ENCODE measurements at places on chromosomes 2 and 18.

GRCh38 chr2:229243890-229244560, 27.1 kb downstream of the PID1 start:
- DNase-seq = no peak

- DNase-seq = peak; percentile 32
Measured at GRCh38 chr2:80499095-80499494, 194.5 kb upstream of the LRRTM1 start.

DNA sequence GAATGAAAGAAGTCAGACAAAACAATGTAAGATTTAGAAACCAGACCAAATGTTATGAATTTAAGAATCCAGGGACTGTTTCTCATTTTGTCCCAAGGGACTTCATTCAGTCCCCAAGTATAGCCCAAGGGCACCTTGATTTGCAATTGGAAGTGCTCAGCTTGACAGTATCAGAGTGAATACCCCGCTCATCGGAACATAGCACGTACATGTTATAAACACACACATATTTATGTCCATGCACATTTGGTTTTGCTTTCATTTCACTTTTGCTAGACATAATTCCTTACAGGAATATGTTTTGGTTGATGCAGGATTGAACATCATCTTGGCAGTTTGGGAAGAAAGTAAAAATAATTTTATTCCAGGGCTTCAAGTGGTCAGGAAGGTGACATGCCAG, 100.2 kb downstream of the PID1 start:
- no peak for DNase-seq

- peak; percentile 29 for DNase-seq
Measured at GRCh38 chr2:23824777-23825212, 102.1 kb downstream of the ATAD2B start.

DNA sequence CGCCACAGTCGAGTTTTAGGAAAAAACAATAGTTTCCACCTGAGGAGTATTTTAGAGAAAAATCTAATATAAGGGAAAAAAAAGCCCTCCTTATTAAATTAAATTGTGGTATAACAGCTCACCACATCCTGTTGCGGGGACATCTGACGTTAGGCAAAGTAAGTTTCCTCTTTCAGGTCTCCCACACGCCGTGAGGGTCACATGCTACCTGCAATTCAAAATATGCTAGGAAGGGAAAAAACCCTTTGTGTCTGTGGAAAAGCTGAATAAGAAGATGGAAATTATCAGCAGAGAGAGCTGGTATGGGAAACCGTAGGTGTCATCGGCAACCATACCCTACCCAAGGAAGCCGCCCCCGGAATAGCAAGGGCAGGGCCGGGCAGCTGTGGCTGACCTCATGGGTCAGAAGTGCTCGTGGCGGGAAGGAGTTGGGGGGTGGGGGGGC, 128.0 kb downstream of the NFATC1 start:
- no peak for DNase-seq

DNA sequence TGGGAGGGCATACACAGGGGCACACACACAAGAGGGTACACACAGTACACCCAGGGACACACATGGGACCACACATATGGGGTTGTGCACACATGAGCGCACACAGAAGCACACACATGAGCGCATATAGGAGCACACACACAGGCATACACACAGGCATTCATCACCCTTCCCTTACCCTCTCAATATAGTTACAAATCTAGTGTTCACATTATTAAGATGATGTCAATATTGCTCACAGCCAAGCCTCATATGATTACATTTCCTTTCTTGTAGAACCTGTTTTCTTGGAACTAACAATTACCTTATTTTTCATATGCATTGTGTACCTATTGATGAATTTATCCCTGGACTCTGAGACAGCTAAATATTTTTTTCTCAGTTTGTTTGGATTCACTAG, 156.7 kb downstream of the FHOD3 start:
- DNase-seq = no peak

- no peak for DNase-seq
Measured at GRCh38 chr2:148860037-148860436, 15.0 kb upstream of the KIF5C start.
